ENCODE measurements at places on chromosomes 11 and 22. TPM values are rescaled to one million over a fixed set of nuclear protein-coding genes. Genes with fewer than 3 reads are reported as not detected.

Gene CHST1
- 1.5 TPM for total RNA-seq

Gene SOX6
- 6.1 TPM for total RNA-seq

Gene OR5D16
- not detected for total RNA-seq

Gene NXPE1
- total RNA-seq: not detected

Gene CFAP300
- total RNA-seq: 2.0 TPM

Gene RASL10A
- 1.4 TPM for total RNA-seq

GRCh38 chr22:48331691-48332220 is 1495.9 kb downstream of the BRD1 start:
- no peaks in the 10 kb centered on the region for H3K27me3 ChIP-seq
- no peaks in the 10 kb centered on the region for H3K4me1 ChIP-seq
- H3K27ac ChIP-seq: no peak overlapping the region
- no peaks in the 10 kb centered on the region for H3K36me3 ChIP-seq
- no peak overlapping the region for H3K4me3 ChIP-seq

- no peaks in the 10 kb centered on the region for H3K4me1 ChIP-seq
- peaks cover 20% of the 10 kb centered on the region for H3K36me3 ChIP-seq
- no peak overlapping the region for H3K4me3 ChIP-seq
- DNase-seq: no peak
Observed at GRCh38 chr22:37062702-37063381, 11.3 kb downstream of the KCTD17 start.

DNA sequence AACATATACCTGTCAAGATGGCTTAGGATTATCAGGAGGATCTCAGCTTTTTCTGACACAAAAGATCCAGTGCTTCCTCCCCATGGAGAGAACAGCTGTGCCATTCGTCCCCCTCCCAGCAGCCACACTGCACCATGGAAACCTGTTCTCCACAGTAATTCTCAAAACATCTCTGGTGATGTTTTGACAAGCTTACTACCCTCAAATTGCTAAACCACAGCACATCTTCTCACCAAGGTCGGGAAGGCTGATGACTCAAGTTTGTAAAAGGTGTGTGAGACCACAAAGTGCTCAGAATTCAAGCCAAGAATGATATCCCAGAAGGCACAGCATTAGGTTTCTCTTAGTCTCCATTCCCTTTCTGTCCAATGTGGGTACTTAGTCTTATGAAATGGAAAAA is 3.9 kb upstream of the RAB38 start:
- H3K27me3 ChIP-seq: no peaks in the 10 kb centered on the region
- DNase-seq: no peak
- H3K4me1 ChIP-seq: peaks cover 24% of the 10 kb centered on the region
- no peak overlapping the region for H3K27ac ChIP-seq
- no peaks in the 10 kb centered on the region for H3K36me3 ChIP-seq

- DNase-seq: no peak
- no peaks in the 10 kb centered on the region for H3K4me1 ChIP-seq
- no peaks in the 10 kb centered on the region for H3K36me3 ChIP-seq
- no peak overlapping the region for H3K4me3 ChIP-seq
- H3K27me3 ChIP-seq: no peaks in the 10 kb centered on the region
Observed at GRCh38 chr11:23688835-23689234, 808.0 kb upstream of the LUZP2 start.

DNA sequence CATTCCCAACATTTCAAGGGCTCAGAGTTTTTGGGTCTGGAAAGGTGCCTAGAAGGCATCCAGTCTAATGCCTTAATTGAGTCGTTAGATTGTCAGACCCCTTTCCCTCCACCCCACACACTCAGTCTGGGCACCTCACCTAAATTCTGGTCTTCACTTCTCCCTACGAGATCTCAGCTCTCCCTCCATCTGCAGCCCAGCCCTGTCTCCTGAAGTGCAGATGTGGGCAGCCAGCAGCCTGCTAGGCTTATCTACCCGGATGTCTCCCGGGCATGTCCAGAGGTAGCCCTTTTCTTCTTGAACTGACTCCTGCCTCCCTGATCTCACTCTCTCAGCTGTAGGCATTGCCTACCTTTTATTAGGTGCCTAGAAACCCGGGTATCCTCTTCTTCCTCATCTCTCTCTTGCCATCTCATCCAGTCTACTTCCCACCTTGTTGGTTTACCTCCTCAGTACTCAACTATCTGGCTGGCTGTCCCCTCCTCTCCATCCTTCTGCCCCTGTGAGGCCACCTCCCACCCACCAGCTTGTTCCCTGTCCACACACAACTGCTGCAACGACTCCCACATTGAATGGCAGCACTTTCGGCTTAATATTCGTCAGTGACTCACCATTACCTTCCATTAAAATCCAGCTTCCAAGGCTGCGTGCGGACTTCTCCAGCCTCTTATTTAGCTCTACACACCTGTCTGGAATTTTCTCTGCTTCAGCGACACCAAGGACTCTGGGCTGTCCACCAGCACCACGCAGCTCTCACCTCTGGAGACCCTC is 6.2 kb downstream of the SEPTIN3 start:
- DNase-seq: no peak
- H3K36me3 ChIP-seq: no peaks in the 10 kb centered on the region
- H3K27ac ChIP-seq: no peak overlapping the region
- H3K4me1 ChIP-seq: no peaks in the 10 kb centered on the region

- no peak overlapping the region for H3K4me3 ChIP-seq
- no peaks in the 10 kb centered on the region for H3K36me3 ChIP-seq
- no peaks in the 10 kb centered on the region for H3K27me3 ChIP-seq
- H3K4me1 ChIP-seq: peaks cover 42% of the 10 kb centered on the region
Observed at GRCh38 chr11:46364056-46364455, 16.8 kb downstream of the DGKZ start.

GRCh38 chr11:82924522-82925224 is 23.1 kb downstream of the DDIAS start:
- H3K27ac ChIP-seq: no peak overlapping the region
- no peaks in the 10 kb centered on the region for H3K4me1 ChIP-seq
- DNase-seq: no peak
- no peak overlapping the region for H3K4me3 ChIP-seq
- H3K27me3 ChIP-seq: no peaks in the 10 kb centered on the region

DNA sequence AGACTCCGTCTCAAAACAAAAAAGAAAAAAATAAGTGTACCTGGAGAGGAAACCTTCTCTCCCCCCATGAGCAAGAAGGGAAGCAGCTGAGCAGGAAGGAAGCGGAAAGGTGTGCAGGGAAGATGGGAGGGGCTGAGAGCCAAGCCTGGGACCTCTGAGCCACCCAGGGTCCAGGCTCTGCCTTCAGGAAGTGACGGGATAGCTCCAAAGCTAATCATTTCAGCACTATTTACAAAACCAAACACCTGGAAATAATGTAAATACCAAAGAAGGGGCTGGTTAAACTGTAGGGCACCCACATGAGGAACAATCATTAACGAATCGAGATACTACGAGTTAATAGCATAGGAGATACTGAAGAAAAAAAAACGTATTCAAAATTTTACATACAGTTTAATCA is 27.9 kb downstream of the ARRB1 start:
- H3K27ac ChIP-seq: no peak overlapping the region
- no peaks in the 10 kb centered on the region for H3K36me3 ChIP-seq
- H3K4me1 ChIP-seq: peaks cover 54% of the 10 kb centered on the region
- H3K4me3 ChIP-seq: no peak overlapping the region

DNA sequence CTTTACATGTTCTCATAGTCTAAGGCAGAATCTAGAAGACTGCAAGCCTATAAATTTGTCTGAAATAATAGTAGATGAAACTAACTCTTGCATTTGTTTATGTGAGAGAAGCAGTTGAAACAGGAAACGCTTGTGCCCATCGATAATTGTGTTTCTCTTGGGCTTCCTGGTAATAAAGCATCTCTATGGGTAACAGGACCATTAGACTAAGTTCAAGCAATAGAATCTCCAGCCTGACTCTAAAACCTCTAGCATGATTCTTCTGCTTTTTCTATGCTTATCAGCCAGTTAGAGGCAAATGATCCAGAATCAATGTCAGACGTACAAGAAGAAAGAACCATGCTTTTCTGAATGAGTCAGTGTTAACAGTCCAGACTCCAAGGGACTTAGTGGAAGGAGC is 1734.4 kb downstream of the LRRC4C start:
- H3K36me3 ChIP-seq: no peaks in the 10 kb centered on the region
- H3K27ac ChIP-seq: no peak overlapping the region
- no peak for DNase-seq
- H3K27me3 ChIP-seq: no peaks in the 10 kb centered on the region

- peaks cover 3% of the 10 kb centered on the region for H3K4me1 ChIP-seq
- peak; percentile 42 for DNase-seq
- no peak overlapping the region for H3K4me3 ChIP-seq
- no peaks in the 10 kb centered on the region for H3K27me3 ChIP-seq
Observed at GRCh38 chr11:134358165-134358855, 26.5 kb downstream of the GLB1L2 start.

GRCh38 chr11:115220911-115221310 is 283.3 kb downstream of the CADM1 start:
- H3K4me3 ChIP-seq: no peak overlapping the region
- no peaks in the 10 kb centered on the region for H3K27me3 ChIP-seq
- no peaks in the 10 kb centered on the region for H3K4me1 ChIP-seq
- DNase-seq: no peak

DNA sequence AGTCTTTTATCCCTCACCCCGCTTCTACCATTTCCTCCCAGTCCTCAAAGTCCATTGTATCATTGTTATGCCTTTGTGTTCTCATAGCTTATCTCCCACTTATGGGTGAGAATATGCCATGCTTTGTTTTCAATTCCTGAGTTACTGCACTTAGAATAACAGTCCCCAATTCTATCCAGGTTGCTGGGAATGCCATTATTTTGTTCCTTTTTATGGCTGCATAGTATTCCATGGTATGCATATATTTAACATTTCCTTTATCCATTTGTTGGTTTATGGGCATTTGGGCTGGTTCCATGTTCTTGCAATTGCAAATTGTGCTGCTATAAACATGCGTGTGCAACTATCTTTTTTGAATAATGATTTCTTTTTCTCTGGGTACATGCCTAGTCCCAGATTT is 114.9 kb downstream of the VPREB1 start:
- no peaks in the 10 kb centered on the region for H3K4me1 ChIP-seq
- H3K4me3 ChIP-seq: no peak overlapping the region
- no peak overlapping the region for H3K27ac ChIP-seq
- no peak for DNase-seq
- no peaks in the 10 kb centered on the region for H3K27me3 ChIP-seq
- no peaks in the 10 kb centered on the region for H3K36me3 ChIP-seq

DNA sequence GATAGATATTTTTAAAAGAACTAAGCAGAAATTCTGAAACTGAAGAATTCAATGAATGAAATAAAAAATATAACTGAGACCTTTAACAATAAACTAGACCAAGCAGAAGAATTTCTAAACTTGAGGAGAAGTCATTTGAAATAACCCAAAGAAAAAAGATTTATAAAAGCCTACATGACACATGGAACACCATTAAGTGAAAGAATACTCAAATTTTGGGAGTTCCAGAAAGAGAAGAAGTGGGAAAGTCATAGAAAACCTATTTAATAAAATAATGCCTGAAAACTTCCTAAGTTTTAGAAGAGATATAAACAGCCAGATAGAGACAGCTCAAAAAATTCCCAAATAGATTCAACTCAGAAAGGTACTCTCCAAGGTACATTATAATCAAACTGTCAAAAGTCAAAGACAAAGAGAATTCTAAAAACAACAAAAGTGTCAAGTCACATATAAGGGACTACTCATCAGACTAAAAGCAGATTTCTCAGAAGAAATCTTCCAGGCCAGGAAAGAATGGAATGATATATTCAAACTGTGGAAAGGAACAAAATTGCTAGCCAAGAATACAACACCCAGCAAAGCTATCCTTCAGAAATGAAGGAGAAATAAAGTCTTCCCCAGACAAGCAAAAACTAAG is 72.9 kb upstream of the GNAZ start:
- no peak overlapping the region for H3K27ac ChIP-seq
- H3K27me3 ChIP-seq: no peaks in the 10 kb centered on the region
- H3K36me3 ChIP-seq: no peaks in the 10 kb centered on the region
- H3K4me3 ChIP-seq: no peak overlapping the region

GRCh38 chr11:131470216-131470925 is 100.0 kb downstream of the NTM start:
- no peaks in the 10 kb centered on the region for H3K36me3 ChIP-seq
- H3K4me3 ChIP-seq: no peak overlapping the region
- no peak overlapping the region for H3K27ac ChIP-seq
- H3K4me1 ChIP-seq: no peaks in the 10 kb centered on the region

DNA sequence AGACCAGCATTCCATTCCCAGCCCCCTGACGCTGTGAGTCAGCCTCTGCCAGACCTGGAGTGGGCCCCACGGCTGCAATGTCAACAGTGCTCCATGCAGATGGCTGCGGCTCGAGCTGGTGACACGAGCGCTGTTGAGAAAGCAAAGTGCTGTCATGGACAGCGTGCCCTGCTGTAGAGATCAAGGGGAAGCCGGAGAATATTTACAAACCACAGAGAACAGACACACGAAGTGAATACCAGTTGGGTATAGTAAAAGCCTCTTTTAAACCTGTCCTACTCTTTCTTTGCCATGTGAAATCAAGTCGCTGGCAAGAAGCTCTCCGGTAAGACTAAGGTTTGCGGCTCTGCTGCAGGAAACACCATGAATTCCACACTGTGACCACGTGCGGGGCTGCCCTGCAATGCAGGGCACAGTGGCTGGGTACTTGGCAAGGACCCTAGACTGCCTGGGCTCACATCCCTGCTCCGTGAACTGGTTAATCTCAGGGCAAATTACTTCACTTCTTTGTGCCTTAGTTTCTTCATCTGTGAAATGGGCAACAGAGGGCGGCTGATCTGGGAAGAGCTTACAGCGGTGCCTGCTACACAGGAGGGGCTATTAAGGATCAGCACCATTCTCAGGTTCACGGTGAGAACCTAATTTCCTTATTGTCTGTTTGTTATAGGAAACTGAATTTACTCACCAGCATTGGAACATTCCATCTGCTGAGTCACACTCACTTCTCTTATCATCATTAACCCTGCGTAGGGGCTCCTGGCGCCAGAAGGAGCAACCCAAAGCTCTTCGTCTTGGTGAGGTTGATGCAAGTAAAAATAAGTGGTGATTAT is 27.8 kb upstream of the ELFN2 start:
- H3K27me3 ChIP-seq: peaks cover 16% of the 10 kb centered on the region
- no peak overlapping the region for H3K4me3 ChIP-seq
- no peak for DNase-seq
- no peak overlapping the region for H3K27ac ChIP-seq

DNA sequence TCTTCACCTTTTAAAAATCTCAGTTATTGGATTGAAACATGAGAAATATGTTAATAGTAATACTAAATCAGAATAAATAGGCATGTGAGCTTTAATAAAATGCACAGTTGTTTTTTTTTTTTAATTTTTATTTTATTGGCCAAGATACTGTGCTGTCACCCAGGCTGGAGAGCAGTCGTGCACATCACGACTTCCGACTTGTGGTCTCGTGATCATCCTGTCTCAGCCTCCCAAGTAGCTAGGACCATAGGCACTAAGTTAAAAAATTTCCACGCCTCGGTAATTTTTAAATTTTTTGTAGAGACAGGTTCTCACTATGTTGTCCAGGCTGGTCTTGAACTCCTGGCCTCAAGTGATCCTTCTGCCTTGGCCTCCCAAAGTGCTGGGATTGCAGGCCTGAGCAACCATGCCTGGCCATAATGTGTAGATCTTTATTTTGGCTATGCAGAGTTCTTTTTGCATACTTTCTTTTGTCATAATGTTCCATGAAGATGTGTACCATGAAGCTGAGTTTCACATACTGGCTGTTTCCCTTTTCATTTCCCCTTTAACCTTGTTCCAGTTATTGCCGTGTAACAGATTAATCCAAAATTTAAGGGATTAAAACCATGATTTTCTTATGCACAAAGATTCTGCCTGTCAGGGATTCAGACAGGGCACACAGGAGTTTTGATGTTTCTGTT is 16.0 kb downstream of the CAPRIN1 start:
- no peak overlapping the region for H3K27ac ChIP-seq
- H3K4me3 ChIP-seq: no peak overlapping the region
- H3K36me3 ChIP-seq: peaks cover 2% of the 10 kb centered on the region
- no peak for DNase-seq

- no peak for DNase-seq
- no peak overlapping the region for H3K4me3 ChIP-seq
- no peaks in the 10 kb centered on the region for H3K4me1 ChIP-seq
- H3K27ac ChIP-seq: no peak overlapping the region
- no peaks in the 10 kb centered on the region for H3K27me3 ChIP-seq
- H3K36me3 ChIP-seq: no peaks in the 10 kb centered on the region
Observed at GRCh38 chr11:134837166-134837886, 425.3 kb upstream of the B3GAT1 start.
